ENCODE measurements at places on chromosomes 5 and 9.

DNA sequence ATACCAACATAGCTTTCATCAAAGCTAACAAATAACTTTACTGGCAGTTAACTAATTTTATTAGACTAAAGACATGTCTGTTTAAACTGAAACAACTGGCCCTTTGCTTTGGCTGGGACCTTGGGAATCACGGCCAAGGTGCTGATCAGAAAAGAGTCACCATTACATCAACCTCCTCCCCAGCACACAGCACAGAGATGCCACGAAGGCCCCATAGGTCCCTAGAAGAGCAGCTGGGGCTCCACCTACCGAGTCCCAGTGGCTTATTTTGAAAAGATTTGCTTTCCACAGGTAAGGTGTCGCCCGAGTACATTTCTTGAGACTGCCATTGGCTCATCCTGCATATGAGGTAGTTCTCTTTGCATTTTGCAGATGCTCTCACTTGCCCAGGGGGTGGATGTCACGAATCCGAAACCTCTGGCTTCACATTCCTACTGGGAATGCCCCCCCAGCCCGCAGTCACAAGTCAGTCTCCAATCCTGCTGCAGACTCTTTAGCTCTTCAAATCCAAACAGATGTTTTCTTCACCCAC is 18.8 kb upstream of the HSD17B3 start:
- no peak for DNase-seq

DNA sequence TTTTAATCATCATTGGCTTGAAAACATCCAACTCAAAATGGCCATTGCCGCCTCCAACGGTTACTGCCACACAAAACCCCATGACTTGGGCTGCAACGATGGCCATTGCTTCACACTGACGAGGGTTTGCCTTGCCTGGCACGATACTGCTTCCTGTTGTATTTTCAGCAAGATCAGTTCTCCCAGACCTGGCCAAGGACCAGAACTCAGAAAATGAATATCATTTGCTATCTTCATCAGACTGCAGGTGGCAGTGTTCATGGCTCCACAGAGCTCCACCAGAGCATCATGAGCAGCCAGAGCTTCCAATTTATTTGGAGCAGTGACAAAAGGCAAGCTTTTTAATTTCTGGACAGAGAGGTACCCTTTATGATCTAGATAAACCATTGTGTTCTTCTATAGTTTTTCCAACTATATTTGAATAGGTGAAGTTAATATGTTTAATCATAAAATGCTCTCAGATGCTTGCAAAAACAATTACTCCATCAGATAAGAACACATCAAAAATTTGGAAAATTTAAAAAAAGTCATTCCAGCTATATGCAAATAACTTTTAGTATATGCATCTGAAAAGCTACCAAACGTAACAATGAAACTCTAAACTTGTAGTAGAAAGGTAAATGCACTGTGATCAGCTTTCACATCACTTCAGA is 10.4 kb downstream of the AMACR start:
- DNase-seq: peak; percentile 76

GRCh38 chr5:83877911-83878706 is 157.5 kb upstream of the HAPLN1 start:
- no peak for DNase-seq

DNA sequence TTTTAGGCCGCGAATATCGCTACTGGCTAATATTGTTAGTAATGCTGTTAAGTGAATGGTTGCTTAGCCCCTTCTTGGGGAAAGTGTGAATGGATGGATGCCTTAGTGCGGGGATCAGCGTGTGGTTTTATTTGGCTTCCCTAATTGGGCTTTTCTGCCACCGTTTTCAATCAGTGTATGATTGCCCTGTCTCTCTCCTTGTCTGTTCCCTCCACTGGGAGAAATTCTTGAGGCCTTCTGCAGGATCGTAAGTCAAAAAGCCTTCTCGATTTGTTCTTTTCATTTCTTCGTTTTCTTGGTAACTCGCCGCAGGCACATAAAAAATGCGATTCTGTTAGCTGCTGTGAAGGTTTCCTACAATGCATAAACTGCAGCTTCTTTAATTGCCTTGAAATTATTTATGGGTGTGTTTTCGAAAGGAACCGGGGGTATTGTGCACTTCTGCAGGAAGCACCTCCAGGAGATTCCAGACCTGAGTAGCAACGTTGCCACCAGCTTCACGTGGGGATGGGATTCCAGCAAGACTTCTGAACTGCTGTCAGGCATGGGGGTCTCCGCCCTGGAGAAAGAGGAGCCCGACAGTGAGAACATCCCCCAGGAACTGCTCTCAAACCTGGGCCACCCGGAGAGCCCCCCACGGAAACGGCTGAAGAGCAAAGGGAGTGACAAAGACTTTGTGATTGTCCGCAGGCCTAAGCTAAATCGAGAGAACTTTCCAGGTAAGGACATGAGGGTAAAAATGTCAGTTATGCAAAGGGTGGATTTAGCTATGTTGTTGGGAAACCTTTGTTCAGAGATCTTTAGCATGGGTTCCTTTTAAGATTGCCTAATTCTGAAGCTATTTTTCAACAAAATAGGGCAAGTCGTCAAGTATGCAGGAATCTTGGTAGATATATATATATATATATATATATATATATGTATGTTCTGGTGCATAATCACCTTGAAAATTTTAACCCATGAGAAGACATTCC is 700 bp downstream of the SKP2 start:
- DNase-seq: peak; percentile 15

DNA sequence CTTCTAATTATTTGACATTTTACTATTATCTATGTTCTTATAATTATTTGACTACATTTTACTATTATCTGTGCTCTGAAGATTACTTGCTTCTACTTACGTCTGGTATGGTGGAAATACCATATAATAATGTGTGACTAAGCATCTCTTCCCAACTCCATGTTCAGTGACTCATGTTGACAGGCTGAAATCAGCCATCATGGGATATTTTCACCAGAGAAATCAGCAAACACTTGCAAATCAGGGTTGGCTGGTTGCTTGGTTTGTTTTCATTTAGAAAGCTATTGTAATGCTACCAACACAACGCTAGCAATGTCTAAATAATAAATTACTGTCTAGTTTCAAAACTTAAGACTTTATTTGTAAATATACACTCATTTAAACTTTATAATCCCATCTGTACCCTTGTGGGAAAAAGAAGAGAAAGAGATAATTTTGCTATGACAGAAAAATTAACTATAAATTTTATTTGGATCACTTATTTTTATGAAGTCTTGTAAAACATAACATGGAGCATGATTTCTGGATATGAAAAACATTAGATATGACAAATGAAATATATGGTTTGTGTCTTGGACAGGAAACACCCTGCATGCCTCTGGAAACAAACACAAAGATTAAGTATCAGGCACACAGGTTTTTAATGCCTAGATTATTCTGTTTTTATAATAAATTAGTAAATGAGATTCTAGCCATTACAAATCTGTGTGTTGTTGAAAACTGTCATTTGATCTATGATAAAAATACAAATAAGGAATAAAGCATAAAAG is 337.6 kb downstream of the BNC2 start:
- DNase-seq: no peak

- DNase-seq: no peak
These were observed 83.7 kb downstream of the TARS1 start for GRCh38 chr5:33524476-33524875.

DNA sequence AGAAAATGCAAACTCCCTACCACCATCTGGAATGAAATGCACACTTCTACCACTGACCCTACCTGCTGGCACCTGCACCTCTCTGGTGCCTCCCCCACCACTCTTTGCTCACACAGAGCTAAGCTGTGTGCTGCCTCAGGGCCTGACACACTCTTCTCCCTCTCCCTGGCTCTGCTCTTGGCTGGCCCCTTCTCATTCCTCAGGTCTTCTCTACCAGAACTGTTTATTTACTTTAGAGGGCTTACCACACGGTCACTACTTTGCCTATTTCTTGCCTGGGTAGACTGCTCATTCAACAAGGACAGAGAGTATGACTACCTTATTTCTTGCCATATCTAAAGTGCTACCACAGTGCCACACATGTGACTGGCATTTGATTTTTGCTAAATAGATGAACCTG is 3.3 kb downstream of the REEP5 start:
- no peak for DNase-seq

GRCh38 chr9:97808972-97809371 is 44.1 kb upstream of the FOXE1 start:
- no peak for DNase-seq

DNA sequence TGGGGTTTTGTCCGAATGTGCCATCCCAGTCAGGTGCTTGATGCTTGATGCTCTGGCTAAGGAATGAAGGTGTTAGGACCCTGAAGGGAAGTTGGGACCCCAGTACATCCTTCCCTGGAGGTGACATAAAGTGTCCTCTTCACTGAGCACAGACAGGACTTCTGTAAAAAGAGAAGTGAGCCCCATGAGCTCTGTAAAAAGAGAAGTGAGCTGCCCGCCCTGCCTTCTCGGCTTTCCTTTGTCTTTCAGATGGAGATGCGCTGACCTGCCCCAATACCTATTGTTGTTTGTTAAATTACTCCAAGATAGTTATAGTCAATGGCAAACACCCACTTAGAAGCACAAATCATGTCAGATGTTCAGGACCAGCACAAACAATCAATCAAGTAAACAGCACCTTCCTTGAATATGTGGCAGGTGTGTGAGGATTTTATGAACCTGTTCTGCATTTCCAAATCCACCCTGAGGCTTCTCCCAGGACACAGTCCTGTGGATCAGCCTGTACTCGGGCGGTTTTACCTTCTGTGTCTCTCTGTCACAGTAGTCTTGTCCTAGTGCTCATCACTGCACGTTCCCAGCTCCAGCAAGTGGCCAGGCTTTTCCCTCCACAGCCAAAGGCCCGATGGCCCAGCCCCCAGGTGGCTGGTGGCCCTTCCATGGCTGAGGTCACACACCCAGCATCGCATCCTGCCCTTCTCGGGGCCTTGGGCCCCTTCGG is 191.4 kb downstream of the MTRR start:
- DNase-seq: no peak

- DNase-seq: no peak
These were observed 33.5 kb upstream of the ZSWIM6 start for GRCh38 chr5:61298580-61298979.

- no peak for DNase-seq
These were observed 5.1 kb downstream of the MED10 start for GRCh38 chr5:6373081-6373846.

DNA sequence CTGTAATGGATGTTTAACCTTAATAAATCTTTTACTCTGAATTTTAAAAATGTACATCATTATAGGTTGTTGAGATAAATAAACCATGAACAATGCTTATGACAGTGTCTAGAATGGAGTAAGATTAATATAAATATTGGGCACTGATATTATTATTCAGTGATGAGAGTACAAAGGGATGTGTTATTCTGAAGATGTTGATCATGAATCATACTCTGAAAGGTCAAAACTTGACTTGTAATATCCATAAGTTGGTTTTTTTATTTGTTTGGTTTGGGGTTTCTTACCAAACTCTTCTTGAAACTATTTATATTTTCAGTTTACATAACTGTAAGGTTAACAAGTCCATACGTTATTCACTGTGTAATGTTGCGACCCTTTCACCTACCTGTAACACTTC is 163.2 kb downstream of the MPDZ start:
- DNase-seq: no peak

DNA sequence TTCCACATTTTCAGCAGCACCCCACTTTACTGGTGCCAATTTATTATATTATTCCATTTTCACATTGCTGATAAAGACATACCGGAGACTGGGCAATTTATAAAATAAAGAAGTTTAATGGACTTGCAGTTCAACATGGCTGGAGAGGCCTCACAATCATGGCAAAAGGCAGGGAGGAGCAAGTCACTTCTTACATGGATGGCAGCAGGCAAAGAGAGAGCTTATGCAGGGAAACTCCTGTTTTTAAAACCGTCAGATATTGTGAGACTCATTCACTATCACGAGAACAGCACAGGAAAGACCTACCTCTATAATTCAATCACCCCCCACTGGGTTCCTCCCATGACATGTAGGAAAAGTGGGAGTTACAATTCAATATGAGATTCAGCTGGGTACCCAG is 641.8 kb upstream of the MEF2C start:
- no peak for DNase-seq

DNA sequence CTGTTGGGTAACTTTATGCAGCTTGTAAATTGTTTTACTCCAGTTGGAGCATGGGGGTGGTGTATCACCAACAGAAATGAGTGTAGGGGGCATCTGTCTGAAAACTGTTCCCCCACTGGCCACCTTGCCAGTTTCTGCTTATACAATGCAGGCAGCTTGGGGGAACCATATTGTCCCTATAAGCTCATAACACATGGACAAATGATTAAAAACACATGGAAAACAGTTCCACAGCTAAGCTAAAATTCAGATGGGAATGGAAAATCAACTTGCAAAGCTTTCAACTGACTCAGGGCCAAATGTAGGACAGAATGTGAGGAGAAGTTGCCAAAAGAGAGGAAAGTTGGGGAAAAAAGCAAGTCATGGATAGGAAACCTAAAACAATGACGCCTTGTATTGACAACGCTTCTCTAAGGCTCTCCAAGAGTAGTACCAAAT is 7.9 kb upstream of the CER1 start:
- no peak for DNase-seq

DNA sequence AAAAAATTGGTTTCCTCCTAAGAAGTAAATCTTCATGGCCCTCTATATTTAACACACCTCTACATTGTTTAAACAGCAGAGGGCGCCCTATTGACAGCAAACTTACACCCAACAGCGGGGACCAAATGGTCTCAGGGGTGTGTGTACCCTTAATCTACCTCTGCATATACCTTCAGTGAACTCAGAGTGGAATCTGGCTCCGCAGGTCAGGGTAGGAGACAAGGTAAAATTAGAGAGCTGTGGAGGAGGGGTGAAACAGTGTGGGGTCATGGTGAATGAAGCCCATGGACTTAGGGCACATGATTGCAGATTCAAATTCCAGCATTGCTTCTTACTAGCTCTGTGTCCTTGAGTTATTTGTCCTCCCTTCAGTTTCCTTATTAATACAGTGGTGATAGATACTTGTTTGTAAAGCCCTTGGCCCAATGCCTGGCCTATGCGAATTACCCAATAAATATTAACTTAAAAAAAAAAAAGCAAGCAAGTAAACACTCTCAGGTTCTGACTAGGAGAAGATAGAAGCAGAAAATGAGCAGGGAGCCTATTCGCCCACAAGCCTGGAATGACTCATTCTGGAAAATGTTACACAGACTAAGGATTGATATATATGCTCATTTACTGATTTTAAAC is 122.9 kb downstream of the CAVIN4 start:
- DNase-seq: no peak

DNA sequence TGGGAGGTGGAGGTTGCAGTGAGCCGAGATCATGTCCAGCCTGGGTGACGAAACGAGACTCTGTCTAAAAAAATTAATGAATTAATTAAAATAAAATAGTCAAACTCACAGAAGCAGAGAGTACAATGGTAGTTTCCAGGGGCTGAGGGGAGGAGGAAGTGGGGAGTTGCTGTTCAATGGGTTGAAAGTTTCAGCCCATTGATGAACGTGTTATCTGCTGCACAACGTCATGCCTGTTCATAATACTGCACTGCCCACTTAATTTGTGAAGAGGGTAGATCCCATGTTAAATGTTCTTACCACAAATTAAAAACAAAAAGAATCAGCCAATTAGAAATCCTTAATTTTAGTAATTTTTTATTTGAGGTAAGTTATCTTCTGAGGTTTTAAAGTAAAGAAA is 16.4 kb upstream of the RUFY1 start:
- DNase-seq: no peak

GRCh38 chr9:124780757-124781151 is 3.8 kb downstream of the OLFML2A start:
- no peak for DNase-seq

GRCh38 chr5:133381041-133381440 is 231.3 kb downstream of the FSTL4 start:
- DNase-seq: no peak

Measured in HTR-8/SVneo (cell line).